ENCODE measurements at places on chromosomes 5 and 9.
A peak's percentile ranks its signal among the peaks of the same experiment; 100 is the strongest.

DNA sequence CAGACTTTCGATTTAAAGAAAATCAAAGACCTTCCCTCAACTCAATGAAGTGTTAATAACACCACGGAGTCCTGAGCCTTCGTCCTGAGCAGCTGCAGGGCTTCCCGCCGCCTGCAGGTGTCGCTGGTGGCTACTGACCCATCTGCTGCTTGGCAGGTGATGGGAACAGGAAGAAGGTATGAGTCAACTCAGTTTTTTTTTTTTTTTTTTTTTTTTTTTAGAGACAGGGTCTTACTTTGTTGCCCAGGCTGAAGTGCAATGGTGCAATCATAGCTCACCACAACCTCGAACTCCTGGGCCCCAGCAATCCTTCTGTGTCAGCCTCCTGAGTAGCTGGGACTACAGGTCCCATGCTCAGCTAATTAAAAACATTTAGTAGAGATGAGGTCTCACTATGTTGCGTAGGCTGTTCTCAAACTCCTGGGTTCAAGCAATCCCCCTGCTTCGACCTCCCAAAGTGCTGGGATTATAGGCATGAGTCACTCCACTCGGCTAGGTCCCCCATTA is 185.7 kb upstream of the IL12B start:
- peak; percentile 63 for DNase-seq

GRCh38 chr5:172862165-172862801 is 28.2 kb downstream of the ERGIC1 start:
- no peak for DNase-seq

DNA sequence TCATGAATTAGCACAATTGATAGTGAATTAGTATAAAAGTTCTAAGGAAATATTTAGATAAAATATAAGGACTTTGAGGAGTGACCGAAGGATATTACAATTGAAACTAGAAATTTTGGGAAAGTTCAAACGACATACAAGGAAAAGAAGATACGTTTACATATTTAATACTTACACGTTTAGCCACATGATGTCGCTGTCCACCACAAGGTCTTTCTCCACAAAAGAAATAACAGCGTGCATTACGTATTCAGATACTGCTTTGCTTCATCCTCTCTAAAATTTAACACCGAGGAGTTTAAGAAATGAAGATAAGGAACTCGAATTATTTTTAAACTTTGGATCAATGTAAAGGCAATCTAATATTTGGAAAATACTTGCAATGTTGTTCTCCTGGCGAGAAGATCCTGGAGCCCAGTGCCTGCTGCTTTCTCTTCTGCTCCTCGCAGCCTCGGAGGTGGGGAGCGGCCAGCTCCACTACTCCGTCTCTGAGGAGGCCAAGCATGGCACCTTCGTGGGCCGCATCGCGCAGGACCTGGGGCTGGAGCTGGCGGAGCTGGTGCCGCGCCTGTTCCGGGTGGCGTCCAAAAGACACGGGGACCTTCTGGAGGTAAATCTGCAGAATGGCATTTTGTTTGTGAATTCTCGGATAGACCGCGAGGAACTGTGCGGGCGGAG is at the start of gene PCDHA3:
PCDHA3 (plus strand) TSS at position 242 of the 678 bp plus-strand sequence.
- DNase-seq = no peak

DNA sequence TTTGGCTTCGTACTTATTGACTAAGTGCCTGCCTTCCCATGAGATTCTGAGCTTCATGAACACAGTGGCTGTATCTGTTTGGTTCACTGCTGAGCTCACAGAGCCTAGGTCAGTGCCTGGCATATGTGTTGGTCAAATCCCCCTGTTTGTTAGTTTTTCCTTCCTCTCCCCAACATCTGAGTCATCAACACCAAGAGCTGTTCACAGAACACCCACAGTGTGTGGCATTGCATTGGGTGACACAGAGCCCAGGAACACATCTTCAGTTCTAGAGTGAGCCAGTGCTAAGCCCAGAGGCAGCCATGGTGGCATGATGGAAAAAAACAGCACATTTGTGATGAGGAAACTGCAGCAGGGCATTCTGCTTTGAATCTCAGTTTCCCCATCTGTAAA is 294.6 kb downstream of the SEC61B start:
- no peak for DNase-seq

- DNase-seq = no peak
Measured at GRCh38 chr5:488241-488640, 36.0 kb downstream of the SLC9A3 start.

DNA sequence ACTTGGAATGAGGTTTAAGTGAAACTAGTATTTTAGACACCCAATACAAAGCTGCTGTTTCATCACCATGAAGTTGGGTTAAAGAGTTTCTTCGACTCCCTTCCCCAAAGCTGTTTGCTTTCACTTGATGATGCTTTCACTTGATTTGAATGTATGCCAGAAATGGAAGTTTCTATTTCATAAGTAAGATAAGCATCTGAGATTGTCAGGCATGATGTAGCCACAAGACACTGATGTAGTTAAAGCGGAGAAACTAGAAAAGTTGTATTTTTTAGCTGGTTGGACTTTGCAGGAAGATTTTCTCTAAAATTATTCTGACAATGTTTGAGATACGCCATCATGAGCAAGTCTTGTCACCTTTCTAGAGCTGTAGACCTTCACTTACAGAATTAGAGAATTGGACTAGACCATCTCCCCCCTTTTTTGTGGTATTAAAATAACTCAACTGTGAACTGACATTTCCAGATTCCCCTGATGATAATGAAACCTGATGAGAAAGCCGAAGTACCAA is 20.0 kb downstream of the MOCS2 start:
- no peak for DNase-seq

DNA sequence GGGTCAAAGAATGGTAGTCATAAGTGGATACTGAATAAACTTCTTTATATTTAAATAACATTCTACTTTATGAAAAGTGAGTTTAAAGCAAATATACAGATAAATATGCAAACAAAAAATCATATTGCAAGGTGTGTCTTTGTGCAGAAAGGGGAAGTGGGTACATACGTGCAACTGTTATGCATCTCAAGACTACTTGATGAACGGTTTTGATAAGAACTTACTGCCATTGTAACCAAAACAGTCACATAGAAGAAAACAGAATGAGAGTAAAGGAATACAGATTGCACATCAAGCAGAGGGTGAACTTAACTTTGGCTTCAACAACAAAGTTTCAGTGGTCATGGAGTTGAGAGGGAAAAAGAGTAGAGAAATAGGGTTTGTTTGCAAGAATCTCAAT is 9.9 kb downstream of the CAMK4 start:
- DNase-seq = no peak

GRCh38 chr5:133884569-133885311 is 83.7 kb downstream of the C5orf15 start:
- DNase-seq = no peak

DNA sequence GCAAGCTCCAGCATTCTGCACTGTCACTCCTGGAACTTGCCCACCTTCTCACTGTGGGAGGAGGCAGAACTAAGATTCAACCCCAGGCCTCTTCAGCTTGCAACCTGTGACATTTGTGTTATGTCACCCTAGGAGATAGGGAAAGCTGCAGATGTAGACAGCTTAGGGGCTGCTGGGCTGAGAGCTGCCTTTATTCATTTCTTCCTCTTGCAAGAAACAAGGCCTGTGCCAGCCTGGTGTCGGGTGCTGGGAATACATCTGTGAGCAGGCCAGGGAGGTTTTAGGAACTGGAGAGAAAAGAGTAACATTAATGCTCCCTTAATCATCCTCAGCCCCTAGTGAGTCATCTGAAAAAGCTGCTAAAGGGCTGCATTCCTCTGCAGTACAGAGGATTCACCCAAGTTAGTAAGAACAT is 101.8 kb downstream of the FGF18 start:
- DNase-seq = no peak

DNA sequence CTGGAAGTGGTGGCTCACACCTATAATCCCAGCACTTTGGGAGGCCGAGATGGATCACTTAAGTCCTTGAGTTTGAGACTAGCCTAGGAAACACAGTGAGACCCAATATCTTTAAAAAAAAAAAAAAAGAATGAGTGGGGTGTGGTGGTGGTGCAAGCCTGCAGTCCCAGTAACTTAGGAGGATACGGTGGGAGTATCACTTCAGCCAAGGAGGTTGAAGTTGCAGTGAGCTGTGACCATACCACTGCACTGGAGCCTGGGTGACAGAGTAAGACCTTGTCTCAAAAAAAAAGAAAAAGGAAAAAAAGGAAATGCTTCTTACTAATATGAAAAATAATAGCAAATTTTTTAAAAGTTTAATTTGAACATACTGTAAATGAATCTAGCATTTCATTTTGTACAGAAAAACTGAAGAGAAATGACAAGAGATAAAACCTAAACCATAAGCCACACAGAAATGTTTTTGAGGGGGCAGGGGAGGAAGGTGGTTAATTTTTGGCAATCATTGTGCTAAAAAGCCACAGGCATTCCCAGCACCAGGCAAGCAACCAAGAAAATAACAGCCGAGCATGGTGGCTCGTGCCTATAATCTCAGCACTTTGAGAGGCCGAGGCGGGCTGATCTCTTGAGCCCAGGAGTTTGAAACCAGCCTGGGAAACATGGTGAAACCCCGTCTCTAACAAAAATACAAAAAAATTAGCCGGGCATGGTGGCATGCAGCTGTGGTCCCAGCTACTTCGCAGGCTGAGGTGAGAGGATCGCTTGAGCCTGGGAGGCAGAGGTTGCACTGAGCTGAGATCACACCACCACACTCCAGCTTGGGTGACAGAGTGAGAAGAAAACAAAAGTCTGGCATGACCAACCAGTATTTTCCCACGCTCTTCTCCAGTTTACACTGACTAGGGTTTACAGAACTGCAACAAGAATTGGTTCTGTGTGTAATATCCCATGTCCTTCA is 114.5 kb upstream of the NR5A1 start:
- DNase-seq = no peak

GRCh38 chr9:132740526-132741309 is 70.5 kb downstream of the GTF3C4 start:
- DNase-seq = no peak

GRCh38 chr9:38027714-38028113 is 41.3 kb downstream of the SHB start:
- no peak for DNase-seq

DNA sequence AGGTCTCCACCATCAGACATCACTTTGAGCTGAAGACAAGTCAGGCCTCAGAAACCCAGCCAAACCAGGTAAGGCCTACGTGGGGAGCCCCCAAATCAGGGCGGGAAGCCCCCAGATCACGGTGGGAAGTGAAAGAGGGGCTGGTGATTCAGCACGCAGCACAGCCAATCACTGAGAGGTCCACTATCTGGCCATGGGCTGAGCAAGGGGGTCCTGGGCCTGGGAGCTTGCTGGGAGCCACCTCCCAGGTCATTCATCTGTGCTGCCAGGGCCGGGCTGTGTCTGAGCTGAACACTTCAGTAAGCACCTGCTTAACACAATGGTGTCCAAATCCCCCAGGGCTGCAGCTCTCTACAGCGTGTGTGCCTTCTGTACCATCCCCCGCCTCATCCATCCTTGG is 15.5 kb downstream of the MED10 start:
- DNase-seq = no peak

DNA sequence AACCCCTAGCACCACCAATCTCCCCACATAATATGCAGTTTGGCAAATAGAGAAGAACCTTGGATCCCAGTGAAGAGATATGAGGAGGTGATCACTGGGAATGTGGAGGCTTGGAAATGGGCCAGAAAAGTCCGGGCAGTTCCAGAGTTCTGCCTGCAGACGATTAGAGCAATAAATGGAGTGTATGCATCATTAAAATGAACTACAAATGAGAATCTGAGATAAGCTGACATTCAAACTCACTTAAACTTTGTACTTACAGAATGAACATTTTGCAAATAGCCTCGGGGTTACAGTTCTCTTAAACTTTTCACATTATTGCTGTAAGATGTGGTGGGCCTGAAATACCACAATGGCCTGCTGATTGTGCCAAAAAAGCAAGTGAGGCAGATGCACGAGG is 23.0 kb upstream of the LHFPL2 start:
- no peak for DNase-seq

DNA sequence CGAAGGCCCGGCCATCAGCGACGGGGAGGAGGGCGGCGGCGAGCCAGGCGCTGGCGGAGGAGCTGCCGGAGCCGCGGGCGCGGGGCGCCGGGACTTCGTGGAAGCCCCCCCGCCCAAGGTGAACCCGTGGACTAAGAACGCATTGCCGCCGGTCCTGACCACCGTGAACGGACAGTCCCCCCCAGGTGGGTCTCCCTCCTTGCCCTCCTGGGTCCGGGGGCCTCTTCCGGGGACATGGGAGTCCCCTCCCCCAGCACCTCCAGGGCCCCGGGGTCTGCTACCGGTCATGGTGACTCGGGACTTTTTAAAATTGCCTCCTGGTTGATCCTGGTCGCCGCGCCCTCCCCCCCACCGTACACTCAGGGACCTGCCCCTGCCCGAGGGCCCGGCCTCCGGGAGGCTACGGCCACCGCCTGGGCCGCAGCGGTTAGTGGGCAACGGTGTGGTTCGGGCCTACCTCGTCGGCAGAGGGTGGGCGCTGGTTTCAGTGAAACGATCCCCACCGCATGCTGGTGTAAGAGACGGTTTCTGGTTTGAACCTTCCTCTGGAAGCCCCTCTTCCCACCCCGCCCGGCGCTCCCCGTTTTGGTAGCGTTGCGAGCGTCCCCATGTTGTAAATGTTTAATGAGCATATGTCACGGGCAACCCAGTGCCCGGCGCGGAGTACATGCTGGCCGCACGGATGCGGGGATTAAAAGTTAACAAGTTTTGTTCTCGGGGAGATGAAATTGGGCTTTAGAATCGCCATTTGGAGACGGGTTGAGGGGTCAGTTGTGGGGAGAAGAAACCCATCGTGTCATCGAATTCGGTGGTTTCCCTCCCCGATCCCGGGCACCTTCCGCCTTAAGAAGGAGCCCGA is 1.1 kb downstream of the LARP1 start:
- DNase-seq = peak; percentile 20

GRCh38 chr5:39072925-39073766 is 1.1 kb downstream of the RICTOR start:
- peak; percentile 60 for DNase-seq

DNA sequence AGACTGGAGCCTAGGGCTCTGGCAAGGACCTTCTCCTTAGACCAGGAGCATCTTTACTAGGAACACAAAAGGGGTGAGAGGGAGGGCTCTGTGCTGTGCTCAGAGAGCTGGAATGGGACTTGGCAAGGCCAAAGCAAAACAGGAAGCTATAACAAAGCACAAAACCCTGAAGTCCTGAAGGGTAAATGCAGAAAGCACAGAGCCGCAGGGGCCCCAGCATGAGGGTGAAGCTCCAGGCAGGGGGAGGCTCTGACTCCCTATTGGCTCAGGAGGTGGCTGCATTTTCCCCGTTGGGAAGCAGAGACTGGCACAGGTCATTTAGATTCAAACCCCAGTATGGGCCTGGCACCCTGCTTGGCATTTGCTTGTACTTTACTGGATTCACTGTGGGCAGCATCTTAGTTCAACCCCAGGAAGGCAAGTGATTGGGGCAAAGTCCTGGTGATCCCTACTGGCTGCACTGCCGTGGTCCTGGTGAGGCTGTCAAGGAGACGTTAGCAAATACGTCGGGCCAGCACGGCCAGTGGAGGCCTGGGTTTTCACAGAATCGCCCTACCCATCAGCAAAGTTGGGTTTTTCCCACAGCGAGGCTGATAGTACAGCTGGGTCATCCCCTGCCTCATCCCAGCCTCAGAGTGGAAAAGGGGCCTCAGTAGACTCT is 46.3 kb downstream of the GGTA1 start:
- no peak for DNase-seq

GRCh38 chr5:72325566-72326305 is 5.6 kb downstream of the PTCD2 start:
- no peak for DNase-seq

GRCh38 chr9:33795281-33795680 is at the start of gene PRSS3:
TSS of gene PRSS3 (plus strand) at chr9:33795561. CDS start at chr9:33795574, 13 bp downstream.
- no peak for DNase-seq

- no peak for DNase-seq
Measured at GRCh38 chr9:109481856-109482255, 16.3 kb downstream of the PTPN3 start.
